Vagina (tissue), 2 donors: ENCODE measurements at places on chromosomes 1 and 21. TPM values are rescaled to one million over a fixed set of nuclear protein-coding genes. Genes with fewer than 3 reads are reported as not detected.

DNA sequence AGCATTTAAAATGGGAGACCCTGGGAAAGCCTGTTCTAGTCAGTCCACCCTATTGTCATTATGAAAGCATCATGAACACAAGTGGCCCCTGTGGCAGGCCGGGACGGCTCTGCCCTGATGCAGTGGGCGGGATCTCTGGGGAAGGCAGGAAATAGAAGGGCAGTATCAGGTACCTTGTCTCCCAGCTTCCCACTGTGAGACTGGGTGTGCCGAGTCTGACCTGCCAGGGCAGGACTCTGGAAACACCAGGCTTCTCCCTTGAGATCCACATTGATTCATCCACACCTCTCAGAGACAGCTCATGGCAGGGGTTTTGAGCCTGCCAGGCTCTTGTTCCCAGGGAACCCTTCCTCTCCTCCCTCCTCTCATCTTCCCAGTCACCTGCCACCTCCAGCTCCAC lies 24.5 kb upstream of the GNPAT start:
- no peak for DNase-seq

Gene OR2L8
- total RNA-seq = not detected

Gene UMODL1
- total RNA-seq = not detected

DNA sequence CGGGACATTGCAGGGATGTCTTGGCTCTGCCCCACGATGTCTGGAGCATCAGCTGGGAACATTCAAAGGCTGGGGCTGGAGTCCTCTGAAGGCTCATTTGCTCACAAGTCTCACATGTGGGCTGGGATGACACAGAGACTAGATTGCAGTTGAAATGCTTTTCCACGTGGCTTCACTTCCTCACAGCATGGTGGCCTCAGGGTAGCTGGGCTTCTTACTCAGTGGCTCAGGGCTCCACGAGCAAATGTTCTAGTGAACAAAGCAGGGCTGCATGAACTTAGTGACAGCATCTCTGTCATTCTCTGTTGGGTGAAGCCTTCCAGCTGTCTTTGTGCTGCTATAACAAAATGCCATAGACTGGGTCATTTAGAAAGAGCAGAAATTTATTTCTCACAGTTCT lies 247.0 kb upstream of the POU3F1 start:
- no peak for DNase-seq

Gene ZC3H12A
- total RNA-seq = 51.6 TPM

Gene PPFIA4
- total RNA-seq = 11.5 TPM

DNA sequence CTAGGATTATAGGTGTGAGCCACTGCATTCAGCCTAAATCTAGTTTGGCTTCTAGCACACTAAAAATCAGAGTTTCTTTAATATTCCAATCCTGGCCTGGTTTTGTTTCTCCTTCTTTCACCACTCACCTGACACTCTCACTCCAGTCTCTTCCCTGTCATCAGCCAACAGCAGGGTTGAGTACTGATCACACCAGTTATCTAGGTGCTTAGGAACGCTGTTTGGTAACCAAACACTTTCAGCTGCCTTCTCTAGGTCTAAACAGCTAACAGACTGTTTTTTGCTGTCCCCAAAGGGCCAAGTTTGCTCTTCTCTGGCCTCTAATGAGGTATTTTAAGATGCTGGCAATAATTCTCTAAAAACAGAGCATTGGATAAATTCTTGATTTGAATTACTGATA lies 17.7 kb upstream of the FRRS1 start:
- DNase-seq = no peak

Gene ATP1A2
- total RNA-seq = 11.0 TPM

Gene MX2
- total RNA-seq = 13.5 TPM

Gene SSU72
- total RNA-seq = 105 TPM

- no peak for DNase-seq
Observed at GRCh38 chr1:161082996-161083747, 6.2 kb downstream of the NECTIN4 start.

GRCh38 chr21:43925096-43925481 lies 60.1 kb downstream of the AGPAT3 start:
- DNase-seq = no peak

Gene KMO
- total RNA-seq = 4.7 TPM

Gene FLG
- 1.5 TPM for total RNA-seq

GRCh38 chr21:43684424-43684823 lies 25.1 kb downstream of the RRP1B start:
- no peak for DNase-seq

- peak; percentile 80 for DNase-seq
Observed at GRCh38 chr1:30331415-30332065, 391.8 kb downstream of the MATN1 start.

DNA sequence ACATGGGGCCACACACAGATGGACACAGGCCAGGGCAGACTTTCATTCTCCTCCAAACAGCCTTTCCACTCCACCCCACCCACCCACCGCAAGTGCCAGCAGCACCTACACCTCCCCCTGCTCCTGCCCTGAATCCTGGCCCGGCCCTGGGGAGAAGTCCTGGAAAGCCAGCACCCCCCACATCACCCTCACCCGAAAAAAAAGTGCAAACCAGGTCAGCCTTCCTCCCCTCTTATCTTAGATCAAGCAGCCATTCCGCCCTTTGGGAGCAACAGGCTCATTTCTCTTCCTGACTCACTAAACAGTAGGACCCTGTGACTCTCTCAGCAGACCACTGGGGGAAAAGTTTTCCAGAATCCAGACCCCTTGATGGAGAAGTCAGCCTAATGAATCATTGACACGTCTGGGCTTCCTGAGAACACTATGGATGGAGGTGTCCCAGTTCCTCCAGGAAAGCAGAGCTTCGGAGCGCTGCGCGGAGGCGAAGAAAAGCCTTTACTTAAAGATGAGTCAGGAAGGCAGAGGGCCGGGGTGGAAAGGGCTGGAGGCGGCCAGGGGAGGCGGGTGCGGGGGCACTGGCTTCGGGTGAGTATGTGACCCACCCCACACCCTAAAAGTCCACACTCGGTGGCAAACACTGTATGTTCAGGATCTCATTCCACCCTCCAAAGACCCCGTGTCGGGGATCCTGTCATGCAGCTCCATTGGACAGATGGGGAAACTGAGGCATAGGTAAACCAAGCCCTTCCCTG lies 588.7 kb downstream of the MATN1 start:
- no peak for DNase-seq

GRCh38 chr1:175470078-175470477 lies 273.3 kb downstream of the TNR start:
- no peak for DNase-seq

Gene RHBDL2
- 9.6 TPM for total RNA-seq

- no peak for DNase-seq
Observed at GRCh38 chr21:29349702-29350101, 51.0 kb downstream of the BACH1 start.

Gene PCNX2
- total RNA-seq = 29.2 TPM

DNA sequence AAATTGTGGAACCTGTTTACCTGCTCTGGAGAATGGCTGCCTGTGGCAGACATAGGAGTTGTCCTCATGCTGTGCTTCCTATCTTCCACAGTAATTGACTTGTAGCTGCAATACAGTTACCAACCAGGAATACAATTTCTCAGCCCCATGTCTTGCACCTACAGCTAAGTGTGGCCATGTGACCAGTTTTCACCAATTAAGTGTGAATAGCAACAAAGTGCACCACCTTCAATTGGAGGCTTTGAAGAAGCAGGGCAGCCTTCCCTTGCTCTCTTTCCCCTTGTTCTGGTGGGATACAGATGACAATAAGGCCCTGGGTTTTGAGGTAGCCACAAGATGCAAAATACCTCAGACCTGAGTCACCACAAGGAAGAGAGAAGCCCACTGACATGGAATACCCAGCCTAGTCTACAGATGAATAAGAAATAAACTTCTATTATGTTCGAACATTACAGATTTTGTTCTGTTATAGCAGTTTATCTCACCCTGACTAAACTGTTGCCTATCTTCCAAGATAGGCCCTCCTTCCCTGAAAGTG lies 70.2 kb upstream of the S1PR1 start:
- DNase-seq = no peak

- peak; percentile 90 for DNase-seq
Observed at GRCh38 chr1:117093091-117093534, 28.4 kb downstream of the TRIM45 start.

DNA sequence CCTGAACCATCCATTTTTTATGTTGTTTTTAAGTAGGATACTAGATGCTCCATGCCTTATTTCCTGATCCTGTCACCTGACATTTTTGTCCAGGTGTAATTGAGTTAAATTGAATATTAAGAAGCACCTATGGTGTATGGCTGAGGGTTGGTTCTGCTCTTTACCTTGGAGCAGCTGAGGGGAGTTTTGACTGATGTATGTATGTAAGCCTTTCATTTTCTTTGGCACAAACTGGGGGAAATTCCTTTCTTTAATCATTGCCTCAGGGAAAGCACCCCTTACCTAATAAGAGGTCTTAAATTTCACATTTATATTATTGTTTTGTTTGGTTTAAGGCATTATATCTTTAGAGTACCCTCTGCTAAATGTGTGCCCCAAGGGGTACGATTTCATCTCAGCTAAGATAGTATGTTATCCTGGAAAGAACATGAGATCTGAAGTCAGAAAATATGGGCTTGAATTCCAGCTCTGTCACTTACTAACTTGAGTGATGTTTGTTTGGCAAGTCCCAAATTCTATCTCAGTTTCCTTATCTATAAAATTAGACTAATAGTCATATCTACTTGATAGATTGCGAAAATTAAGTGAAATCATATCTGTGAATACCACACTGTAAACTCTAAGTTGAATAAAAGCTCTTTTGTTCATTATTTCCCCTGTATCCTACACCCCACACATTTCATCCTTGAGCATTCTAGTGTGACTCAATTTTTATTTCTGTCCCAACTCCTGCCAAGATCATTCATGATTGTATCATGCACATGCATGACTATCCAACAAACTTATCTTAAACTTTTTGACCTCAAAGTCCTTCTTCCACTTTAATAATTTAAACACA lies 57.7 kb upstream of the NUF2 start:
- DNase-seq = no peak

- no peak for DNase-seq
Observed at GRCh38 chr1:183884526-183884925, 79.6 kb downstream of the RGL1 start.

DNA sequence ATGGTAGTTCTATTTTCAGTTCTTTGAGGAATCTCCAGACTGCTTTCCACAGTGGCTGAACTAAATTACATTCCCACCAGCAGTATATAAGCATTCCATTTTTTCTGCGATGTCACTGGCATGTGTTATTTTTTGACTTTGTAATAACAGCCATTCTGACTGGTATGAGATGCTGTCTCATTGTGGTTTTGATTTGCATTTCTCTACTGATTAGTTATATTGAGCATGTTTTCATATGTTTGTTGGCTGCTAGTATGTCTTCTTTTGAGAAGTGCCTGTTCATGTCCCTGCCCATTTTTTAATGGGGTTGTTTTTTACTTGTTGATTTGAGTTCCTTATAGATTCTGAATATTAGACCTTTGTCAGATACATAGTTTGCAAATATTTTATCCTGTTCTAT lies 87.9 kb downstream of the RPS6KC1 start:
- DNase-seq = no peak

DNA sequence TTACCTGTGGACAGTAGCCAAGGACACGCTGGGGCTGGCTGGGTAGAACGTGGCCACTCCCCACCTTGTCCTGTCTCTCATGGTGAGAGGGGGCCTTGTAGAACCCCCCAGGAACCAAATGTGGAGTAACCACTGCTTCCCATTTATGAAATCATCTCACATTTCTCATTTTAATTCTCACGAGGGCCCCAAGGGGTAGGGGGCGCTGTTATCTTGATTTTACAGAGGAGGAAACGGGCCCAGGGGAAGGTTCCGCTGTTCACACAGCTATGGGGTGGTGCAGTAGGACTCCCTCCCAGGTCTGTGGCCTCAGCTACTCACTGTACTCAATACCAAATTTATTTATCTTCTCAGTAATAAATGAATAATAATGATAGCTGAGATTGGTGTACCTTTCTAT lies 5.5 kb downstream of the SMPDL3B start:
- DNase-seq = no peak

Gene YRDC
- total RNA-seq = 9.1 TPM

GRCh38 chr1:84705513-84705912 lies 15.3 kb upstream of the SSX2IP start:
- DNase-seq = no peak

Gene APCS
- not detected for total RNA-seq

Gene FAM78B
- 4.4 TPM for total RNA-seq

GRCh38 chr1:53369034-53369750 lies 41.3 kb upstream of the LRP8 start:
- DNase-seq = peak; percentile 93

Gene RYR2
- 1.5 TPM for total RNA-seq

Gene CFAP141
- total RNA-seq = not detected

DNA sequence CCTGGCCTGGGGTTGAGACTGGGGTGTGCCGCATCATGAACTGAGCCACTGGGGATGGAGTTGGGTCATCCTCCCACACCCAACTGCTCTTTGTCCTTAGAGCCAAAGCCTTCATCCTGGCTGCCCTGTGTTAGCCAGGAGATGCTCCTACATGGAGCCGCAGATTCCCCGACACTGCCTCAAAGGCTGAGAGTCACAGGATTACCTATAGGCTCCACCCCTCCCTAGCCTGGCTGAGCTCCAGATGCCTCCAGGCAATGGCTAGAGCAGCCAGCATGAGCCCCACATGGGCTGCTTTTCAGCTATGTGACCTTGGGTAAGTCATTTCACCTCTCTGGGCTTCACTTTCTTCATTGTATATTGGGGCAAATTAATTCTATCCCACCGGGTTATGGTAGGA lies 119.9 kb upstream of the POU3F1 start:
- no peak for DNase-seq

Gene CSF3R
- 8.8 TPM for total RNA-seq

DNA sequence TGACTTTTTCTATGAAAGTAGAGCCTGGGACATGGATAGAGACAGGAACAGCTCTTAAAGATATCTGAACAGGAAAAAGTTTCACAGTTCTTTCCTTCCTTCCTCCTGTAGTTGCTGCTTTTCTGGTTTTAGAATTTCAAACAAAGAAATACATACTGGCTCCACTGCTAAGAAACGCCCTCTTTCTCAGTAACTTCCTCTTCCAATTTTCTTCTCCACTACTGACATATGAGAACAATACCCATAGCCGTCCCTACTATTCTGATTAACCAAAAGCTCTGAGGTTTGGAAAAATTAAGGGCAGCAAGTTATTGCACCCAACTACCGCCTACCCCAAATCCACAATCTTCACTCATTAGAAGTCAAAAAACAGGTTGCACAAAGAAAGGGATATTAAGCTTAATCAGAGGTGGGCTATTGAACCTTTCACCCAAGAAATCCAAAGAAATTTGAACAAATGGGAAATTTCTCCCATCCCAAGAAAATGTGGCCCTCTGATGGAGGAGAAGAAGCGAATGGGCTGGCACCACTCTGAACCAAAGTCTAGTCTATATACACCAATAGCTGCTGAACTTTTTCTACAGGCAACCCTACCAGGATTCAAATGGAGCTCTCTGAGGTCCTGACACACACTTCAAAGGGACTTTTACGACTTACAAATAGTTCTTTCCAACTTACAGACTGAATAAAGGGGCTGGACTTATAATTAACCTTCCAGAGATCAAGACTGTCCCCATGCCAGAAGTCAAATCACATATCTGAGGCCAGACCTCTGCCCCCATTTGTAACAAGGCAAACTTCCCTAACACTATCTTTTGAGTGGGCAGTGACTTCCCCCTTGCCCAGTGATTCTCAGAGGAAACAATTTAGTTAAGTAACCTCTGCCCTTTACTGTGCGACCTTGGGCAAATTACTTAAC lies 1.7 kb downstream of the WASF2 start:
- no peak for DNase-seq
